ENCODE measurements at places on chromosomes 4 and X.

- DNase-seq = no peak
Measured at GRCh38 chrX:9724711-9725110, 40.9 kb downstream of the GPR143 start.

GRCh38 chrX:5549512-5549911, 679.2 kb downstream of the NLGN4X start:
- no peak for DNase-seq

DNA sequence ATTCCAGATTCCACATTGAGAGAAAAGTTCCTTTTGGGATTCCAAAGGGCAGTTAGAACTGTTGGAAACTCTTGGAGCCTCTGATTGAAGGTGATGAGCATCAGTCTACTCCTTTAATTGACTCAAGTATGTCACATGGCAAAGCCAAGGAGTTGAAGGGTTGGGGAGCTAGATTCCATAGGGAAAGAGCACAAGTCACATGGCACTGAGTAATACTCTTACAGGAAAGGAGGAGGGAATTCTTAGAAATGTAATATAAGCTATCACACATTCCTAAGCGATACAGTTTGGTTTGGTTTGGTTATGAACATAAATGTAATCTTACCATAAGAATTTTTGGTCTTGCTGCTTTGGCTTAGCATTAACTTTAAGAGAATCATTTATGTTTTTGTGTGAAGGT, 15.7 kb downstream of the SPCS3 start:
- DNase-seq = no peak

DNA sequence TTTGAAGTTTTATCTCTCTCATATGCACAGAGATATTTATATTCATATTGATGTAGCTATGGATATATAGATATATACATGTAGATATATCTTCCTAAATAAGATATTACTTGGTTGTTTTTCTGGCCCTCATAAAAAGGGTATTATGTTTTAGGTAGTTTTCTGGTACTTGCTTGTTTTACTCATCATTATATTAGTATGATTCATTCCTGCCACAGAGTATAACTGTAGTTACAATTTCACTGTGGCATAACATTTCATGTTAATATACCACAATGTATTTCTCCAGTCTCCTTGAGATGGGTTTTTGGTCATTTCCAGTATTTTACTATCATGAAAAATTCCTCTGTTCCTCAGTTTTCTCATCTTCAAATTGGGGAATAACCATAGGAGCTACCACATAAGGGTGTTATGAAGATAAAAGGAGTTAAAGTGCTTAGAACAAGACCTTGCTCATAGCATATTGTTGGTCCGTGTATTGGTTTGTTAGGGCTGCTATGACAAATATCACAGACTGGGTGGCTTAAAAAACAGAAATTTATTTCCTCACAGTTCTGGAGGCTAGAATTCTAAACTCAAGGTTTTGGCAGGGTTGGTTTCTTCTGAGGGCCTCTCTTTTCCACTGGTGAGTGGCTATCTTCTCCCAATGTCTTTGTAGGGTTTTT, 129.7 kb downstream of the TMEM164 start:
- DNase-seq = no peak

- DNase-seq = no peak
Measured at GRCh38 chrX:7586126-7586525, 256.8 kb upstream of the VCX start.

GRCh38 chr4:158090323-158090722, 82.5 kb downstream of the GASK1B start:
- DNase-seq = no peak

GRCh38 chrX:136157187-136157586, 9.9 kb downstream of the FHL1 start:
- DNase-seq = no peak

DNA sequence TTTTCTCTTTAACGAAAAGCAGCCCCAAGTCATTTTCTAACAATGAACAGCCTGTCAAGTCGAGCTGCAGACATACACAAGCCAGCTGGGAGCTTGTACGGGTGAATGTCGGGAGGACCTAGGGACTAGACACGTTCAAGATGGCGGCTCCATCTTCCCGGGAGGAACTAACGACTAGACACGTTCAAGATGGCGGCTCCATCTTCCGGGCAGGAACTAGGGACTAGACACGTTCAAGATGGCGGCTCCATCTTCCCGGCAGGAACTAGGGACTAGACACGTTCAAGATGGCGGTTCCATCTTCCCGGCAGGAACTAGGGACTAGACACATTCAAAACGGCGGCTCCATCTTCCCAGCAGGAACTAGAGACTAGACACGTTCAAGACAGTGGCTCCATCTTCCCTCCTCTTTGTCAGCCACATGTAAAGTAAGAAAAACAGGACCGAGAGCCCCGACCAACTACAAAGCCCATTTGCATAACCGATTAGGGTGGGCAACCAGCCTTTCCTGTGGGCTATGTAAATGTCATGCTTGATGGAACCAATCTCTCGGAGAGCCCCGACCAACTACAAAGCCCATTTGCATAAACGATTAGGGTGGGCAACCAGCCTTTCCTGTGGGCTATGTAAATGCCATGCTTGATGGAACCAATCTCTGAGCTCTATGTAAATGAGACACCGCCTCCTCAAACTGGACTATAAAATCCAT, 175.5 kb downstream of the DHRSX start:
- no peak for DNase-seq

Measured in stimulated activated CD4-positive, alpha-beta T cell treated with anti-CD3 and anti-CD28 coated beads, TNF-alpha, amount 100 ng/mL, for 24 hours (primary cell).